ENCODE measurements at places on chromosomes 5 and 9. TPM values are rescaled to one million over a fixed set of nuclear protein-coding genes. Genes with fewer than 3 reads are reported as not detected.

The SPATA31C1 gene
- total RNA-seq = not detected

The NOXA1 gene
- total RNA-seq = not detected

The PCDHB4 gene
- under 0.01 TPM for total RNA-seq

The LHX3 gene
- not detected for total RNA-seq

The ORM2 gene
- total RNA-seq = not detected

The GMCL2 gene
- total RNA-seq = not detected

The PWWP2A gene
- total RNA-seq = 21.5 TPM

The SELENOP gene
- total RNA-seq = 4.8 TPM

The SLC4A9 gene
- total RNA-seq = not detected

The NTNG2 gene
- 0.96 TPM for total RNA-seq

The CARTPT gene
- not detected for total RNA-seq

The ZBTB26 gene
- total RNA-seq = 3.4 TPM

The ZFP2 gene
- total RNA-seq = under 0.01 TPM

The NUTM2F gene
- total RNA-seq = not detected

The CYSRT1 gene
- total RNA-seq = under 0.01 TPM

The SAPCD2 gene
- total RNA-seq = 10.4 TPM

The PCDHA11 gene
- 0.28 TPM for total RNA-seq

The BTNL8 gene
- total RNA-seq = not detected

The RASGRF2 gene
- 3.9 TPM for total RNA-seq

The PCDHGC5 gene
- total RNA-seq = 2.0 TPM

The IFNB1 gene
- total RNA-seq = not detected

The PPP2R2B gene
- total RNA-seq = not detected

The SLCO6A1 gene
- total RNA-seq = not detected

The SCGB3A2 gene
- total RNA-seq = not detected

The PCDHB3 gene
- 0.19 TPM for total RNA-seq

The DMGDH gene
- total RNA-seq = 3.7 TPM

The SPINK13 gene
- not detected for total RNA-seq

The TSSK1B gene
- total RNA-seq = under 0.01 TPM

The ROR2 gene
- total RNA-seq = 0.38 TPM

The EMB gene
- 15.9 TPM for total RNA-seq

The N4BP3 gene
- total RNA-seq = 0.85 TPM

The PPP1R26 gene
- total RNA-seq = 11.0 TPM
